M059J (cell line): ENCODE measurements at places on chromosomes 3 and 15. TPM values are rescaled to one million over a fixed set of nuclear protein-coding genes. Genes with fewer than 3 reads are reported as not detected.

DNA sequence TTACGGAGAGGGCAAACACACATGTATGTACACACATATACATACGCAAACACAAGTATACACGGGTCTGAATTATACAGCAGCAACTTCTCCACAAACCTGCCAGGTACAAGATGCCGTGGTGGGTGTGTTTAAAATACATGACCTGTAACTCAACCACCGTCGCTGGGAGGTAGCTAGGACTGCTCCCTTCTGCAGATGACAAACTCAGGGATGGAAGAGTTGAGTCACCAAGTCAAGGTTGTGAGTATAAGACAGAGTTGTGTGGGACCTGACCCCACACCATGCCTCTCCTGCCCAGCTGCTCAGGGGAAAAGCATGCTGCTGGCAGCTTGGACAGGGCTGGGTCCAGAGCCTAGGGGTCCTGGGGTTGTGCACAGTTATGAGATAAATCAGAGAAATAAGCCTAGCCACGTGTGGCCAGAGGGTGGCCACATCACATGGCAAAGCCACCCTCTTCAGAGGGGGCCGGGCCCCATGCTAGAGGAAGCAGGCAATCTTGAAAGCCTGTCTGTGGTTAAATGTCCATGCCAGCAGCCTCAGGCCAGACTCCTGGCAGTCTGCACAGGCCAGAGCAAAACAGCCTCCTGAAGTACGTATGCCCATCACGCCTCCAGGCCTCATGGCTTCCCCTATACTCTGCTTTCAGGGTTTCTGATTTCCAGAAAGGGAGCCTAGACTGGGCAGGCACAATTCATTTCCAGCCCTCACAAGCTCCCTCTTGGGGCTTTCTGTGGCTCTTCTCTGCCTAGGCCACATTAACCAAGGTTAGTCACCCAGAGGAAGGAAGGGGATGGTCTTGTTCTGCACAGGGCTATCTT is 107.7 kb upstream of the RPL32 start:
- peak; percentile 90 for DNase-seq

GRCh38 chr3:169659096-169659819 is 4.3 kb downstream of the MECOM start:
- no peak for DNase-seq

The CLDN18 gene
- total RNA-seq = not detected in 2 replicates

DNA sequence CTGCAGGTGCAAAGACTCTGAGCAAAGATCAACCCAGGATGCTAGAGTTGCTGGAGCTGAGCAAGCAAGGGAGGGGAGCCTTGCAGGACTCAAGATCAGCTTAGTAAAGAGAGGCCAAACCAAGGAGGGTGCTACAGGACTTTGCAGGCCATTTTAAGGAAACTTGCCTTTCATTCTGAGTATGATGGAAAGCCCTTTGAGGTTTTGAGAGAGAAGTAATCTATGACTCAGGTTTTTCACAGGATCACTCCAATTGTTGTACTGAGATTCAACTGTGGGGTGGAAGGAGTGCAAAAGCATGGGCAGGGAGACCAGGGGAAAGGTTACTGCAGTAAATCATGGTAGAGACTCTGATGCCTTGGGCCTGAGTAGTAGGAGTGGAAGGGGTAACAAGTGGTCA is 260.4 kb upstream of the GPR149 start:
- no peak for DNase-seq

The HGD gene
- total RNA-seq = not detected in 2 replicates

- DNase-seq = no peak
Observed at GRCh38 chr3:4834403-4834866, 144.8 kb upstream of the BHLHE40 start.

GRCh38 chr3:59472541-59472940 is 422.7 kb upstream of the CFAP20DC start:
- peak; percentile 58 for DNase-seq

DNA sequence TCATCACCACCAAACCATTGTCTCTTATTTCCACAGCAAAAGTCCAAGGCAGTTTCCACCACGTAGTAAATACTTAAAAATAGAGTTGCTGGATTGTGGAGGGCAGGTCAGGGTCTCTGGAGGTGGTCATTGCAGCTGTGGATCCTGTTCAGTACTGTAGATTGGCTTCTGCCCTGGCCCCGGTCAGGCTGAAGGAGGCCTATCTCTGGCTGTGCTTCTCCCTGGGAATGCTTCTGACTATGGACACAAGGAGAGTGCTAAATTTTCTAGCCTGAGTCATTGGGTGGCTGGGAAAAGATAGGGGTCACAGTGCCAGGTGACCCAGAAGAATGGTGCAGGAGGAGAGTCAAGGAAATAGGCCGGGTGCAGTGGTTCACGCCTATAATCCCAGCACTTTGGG is 26.3 kb upstream of the GMPPB start:
- DNase-seq = peak; percentile 84

GRCh38 chr3:133895208-133896001 is at the start of gene RAB6B:
Gene RAB6B (minus strand): TSS chr3:133895882. CDS start chr3:133895466, 416 bp downstream.
- peak; percentile 43 for DNase-seq

DNA sequence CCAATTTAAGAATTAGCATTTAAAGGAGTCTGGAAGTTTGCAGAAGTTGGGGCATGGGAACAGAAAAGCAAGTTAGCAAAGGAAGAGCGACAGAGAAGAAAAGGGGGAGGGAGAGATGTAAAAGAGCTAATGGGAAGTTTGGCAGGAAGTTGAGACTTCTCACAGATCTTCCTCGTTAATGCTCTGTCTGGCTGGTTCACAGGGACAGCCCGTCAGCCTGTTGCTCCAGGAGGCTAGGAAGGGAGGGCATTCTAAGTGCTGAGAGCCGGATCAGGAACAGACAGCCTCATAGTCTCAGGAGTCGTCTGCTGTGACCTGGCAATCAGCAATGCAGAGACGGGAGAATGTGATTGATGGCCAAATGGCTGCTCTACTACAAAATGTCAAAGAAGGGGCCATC is 150.3 kb downstream of the AGBL1 start:
- no peak for DNase-seq

The TRIM42 gene
- not detected in 2 replicates for total RNA-seq

GRCh38 chr15:34335176-34336032 is 2.2 kb downstream of the SLC12A6 start:
- DNase-seq = no peak

- peak; percentile 75 for DNase-seq
Observed at GRCh38 chr15:43775411-43775965, 1.3 kb downstream of the ELL3 start.

The CASR gene
- not detected in 2 replicates for total RNA-seq

The MESP2 gene
- total RNA-seq = 0.15 and 0.62 TPM in 2 replicates

DNA sequence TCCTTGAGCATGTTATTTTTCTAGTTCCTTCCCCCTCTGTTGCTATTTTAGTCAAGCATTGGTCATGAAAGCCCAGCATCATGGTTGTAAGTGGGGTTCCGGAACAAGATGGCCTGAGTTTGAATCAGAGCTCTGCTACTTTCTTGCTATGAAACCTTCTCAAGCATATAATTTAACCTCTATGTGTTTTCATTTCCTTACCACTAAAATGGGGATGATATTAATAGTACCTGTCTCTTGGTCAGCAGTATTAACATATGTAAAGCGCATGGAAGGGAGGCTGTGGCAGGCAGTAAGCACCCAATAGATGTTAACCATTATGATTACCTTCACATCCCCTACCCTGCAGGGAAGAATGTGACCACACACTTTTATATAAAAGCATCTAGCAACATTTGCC is 14.3 kb upstream of the SPRED1 start:
- DNase-seq = no peak

The SSUH2 gene
- 0.05 TPM in 1 of 2 replicates, not detected in the other for total RNA-seq

The PLCH1 gene
- total RNA-seq = 0.10 and 0.17 TPM in 2 replicates

- DNase-seq = peak; percentile 90
Observed at GRCh38 chr3:66115858-66116654, 77.3 kb upstream of the MAGI1 start.

DNA sequence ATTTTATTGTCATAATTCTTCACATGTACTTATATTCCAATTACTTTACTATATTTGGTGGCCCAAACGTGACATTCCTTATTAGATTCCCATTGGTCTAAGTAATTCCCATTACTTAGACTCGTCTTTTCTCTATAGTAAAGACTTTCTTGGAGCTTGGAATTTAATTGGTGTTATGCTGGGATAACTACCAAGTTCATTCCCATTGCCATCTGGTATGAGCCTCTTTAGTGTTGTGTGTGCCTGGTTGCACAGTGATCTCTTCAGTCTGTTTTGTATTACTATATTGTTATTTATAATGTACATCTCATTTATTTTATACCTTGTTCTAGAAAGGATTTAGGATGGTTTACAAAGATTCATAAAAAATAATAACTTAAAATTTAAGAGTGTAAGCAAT is 27.8 kb downstream of the TMEM108 start:
- DNase-seq = no peak
